ENCODE measurements at places on chromosomes 5 and 9. TPM values are rescaled to one million over a fixed set of nuclear protein-coding genes. Genes with fewer than 3 reads are reported as not detected.

GRCh38 chr5:402615-403359 lies 40.2 kb upstream of the EXOC3 start:
- DNase-seq = peak; percentile 65
- H3K4me1 ChIP-seq = peaks cover 50% of the 10 kb centered on the region

DNA sequence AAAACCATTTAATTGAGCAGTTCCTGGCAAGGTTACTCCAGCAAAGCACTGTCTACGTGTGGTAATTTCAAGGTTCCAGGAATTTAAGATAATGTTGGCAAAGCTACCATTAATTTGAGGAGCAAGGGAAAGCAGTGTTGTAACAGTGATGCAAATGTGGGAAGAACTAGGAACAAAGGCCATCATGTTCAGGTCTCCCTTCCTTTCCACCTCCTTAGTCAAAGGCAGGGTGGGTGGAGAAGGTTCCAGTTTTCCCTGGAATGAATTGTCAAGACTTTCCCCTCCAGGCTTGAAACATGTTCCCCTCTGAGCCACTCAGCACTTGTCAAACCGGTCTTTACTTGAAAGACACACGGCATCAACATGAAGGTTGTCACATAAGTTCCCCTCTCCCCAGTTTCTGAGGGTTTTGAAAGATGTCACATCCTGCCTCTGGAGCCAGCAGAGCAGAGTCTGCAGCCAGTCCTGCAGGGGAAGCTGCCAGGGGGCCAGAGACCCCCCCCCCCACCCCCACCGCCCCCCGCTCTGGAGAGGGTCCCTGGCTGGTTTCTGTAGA lies 226.0 kb downstream of the GAS1 start:
- DNase-seq = no peak
- H3K27me3 ChIP-seq = no peaks in the 10 kb centered on the region
- peaks cover 28% of the 10 kb centered on the region for H3K4me1 ChIP-seq
- H3K27ac ChIP-seq = peak overlapping the region; percentile 87
- no peaks in the 10 kb centered on the region for H3K36me3 ChIP-seq

- H3K27me3 ChIP-seq = no peaks in the 10 kb centered on the region
- no peak for DNase-seq
- H3K4me1 ChIP-seq = peaks cover 81% of the 10 kb centered on the region
- H3K36me3 ChIP-seq = peaks cover 5% of the 10 kb centered on the region
- H3K27ac ChIP-seq = peak overlapping the region; percentile 91
- no peak overlapping the region for H3K4me3 ChIP-seq
Observed at GRCh38 chr5:179763215-179763945, 30.4 kb upstream of the LTC4S start.

- no peak overlapping the region for H3K27ac ChIP-seq
- peaks cover 3% of the 10 kb centered on the region for H3K27me3 ChIP-seq
- H3K36me3 ChIP-seq = no peaks in the 10 kb centered on the region
- H3K4me3 ChIP-seq = no peak overlapping the region
- H3K4me1 ChIP-seq = no peaks in the 10 kb centered on the region
Observed at GRCh38 chr5:8068078-8068477, 199.1 kb downstream of the MTRR start.

DNA sequence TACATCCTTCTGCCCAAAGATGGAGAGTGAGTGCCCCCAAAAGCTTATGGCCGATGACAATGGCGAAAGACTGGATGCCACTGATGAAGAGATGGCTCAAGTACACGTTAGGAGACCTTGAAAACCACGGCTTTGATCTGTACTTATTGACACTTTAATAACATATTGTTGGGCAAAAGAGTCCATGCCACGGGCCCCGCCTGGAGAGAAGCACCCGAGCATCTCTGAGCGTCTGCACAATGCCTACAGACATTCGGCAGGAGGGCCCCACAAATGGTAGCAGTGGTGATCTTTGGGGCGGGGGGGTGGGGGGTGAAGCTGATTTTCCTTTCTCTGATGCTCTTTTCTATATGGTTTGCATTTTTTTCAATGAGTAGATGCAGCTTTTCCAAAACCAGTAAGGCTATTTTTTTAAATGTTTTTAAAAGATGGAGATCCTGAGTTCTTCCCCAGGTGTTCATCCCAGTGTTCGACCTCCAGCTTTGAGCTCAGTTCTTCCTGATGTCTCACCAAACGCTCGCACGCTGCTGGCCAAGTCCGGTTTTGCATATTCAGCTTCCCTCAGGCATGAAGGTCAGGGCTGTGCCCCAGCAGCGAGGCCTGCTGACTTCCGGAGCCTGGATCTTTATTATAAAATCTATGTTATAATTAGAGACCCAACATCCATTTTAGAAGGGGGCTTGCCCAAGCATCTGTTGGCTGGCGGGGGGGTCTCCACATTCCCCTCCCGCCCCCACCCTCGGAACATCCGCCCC lies 34.3 kb upstream of the BARHL1 start:
- peaks cover 20% of the 10 kb centered on the region for H3K4me1 ChIP-seq
- H3K4me3 ChIP-seq = no peak overlapping the region
- H3K27me3 ChIP-seq = no peaks in the 10 kb centered on the region
- H3K36me3 ChIP-seq = no peaks in the 10 kb centered on the region

DNA sequence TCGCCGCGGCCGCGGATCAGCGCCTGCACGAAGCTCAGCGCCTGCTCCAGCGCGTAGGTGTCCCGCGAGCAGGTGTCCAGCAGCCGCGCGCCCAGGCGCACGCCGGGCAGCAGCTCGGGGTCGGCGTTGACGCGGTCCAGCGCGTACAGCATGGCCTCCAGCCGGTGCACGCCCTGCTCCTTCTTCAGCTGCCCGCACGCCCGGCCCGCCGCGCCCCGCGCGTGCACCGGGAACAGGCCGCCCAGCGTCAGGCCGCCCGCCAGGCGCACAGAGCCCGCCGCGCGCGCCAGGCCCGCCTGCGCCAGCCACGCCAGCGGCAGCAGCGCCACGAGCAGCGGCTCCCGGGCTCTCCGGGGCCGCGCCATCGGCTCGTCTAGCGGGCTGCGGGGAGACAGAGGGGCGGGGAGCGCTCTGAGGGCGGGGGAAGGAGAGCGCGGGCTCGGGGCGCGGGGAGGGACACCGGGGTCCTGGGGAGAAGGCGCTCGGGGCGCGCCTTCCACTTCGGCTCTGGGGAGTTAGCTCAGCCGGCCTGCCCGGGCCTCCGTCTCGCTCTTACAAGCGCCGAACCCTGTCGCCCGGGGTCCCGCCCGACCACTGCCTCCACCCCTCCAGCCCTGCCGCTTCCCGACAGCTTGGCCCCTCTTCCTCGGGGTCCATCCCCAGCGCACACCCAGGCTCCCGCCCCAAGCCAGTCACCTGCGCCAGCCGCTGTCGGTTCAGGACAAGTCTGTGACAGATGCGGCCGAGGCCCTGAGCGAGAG lies at the start of gene GRM6:
TSS of gene GRM6 (minus strand) at position 741 of the 761 bp plus-strand sequence. CDS start at position 365, 376 bp downstream.
- H3K4me3 ChIP-seq = no peak within 1 kb of the TSS
- peaks cover 3% of the 10 kb centered on the region for H3K27me3 ChIP-seq
- no peak within 1 kb of the TSS for H3K27ac ChIP-seq
- DNase-seq = peak; percentile 83
- H3K4me1 ChIP-seq = no peaks in the 10 kb centered on the region
- no peaks in the 10 kb centered on the region for H3K36me3 ChIP-seq

DNA sequence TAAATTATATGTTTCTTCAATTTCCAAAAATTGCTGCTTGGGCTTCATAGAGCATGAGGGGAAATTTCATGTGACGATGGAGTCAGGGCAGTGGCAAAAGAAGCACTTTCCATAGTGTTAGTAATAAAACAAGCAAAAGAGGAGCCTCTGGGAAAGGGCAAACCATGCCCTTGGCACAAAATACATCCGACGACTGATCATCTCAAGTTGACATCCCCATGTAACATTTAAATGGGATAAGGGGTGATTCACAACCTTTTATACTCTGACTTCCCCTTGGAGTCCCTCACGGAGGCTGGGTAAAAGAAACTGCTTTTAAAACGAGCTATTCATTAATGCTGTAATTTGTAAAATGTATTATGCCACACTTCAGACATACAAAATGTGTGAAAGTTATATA lies 161.4 kb upstream of the DMRT1 start:
- H3K27me3 ChIP-seq = no peaks in the 10 kb centered on the region
- no peaks in the 10 kb centered on the region for H3K36me3 ChIP-seq
- H3K4me1 ChIP-seq = peaks cover 23% of the 10 kb centered on the region
- H3K27ac ChIP-seq = no peak overlapping the region

DNA sequence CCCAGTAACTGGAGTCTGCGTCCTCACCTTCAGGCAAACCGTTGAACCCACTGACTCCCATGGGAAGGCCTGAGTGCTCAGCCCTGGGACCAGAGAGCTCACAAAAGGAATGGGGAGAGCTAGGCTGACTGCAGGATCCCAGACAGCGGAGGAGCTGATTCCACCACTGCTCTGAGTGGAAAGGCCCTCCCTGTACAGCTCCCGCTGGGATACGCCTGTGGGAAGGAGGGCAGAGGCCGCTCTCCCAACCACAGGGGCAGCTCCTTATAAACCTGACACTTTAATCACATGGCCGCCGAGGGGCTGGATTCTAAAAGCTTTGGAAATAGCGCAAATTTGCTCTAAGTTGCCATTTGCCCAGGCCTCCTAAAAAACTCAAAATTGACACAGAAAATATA lies 37.1 kb downstream of the DBH start:
- no peaks in the 10 kb centered on the region for H3K36me3 ChIP-seq
- peaks cover 9% of the 10 kb centered on the region for H3K4me1 ChIP-seq
- no peak overlapping the region for H3K27ac ChIP-seq
- H3K27me3 ChIP-seq = peaks cover 27% of the 10 kb centered on the region
- H3K4me3 ChIP-seq = no peak overlapping the region

- H3K27ac ChIP-seq = no peak overlapping the region
- H3K4me1 ChIP-seq = no peaks in the 10 kb centered on the region
- H3K27me3 ChIP-seq = no peaks in the 10 kb centered on the region
- peaks cover 22% of the 10 kb centered on the region for H3K36me3 ChIP-seq
Observed at GRCh38 chr9:14678776-14679175, 14.5 kb downstream of the ZDHHC21 start.

DNA sequence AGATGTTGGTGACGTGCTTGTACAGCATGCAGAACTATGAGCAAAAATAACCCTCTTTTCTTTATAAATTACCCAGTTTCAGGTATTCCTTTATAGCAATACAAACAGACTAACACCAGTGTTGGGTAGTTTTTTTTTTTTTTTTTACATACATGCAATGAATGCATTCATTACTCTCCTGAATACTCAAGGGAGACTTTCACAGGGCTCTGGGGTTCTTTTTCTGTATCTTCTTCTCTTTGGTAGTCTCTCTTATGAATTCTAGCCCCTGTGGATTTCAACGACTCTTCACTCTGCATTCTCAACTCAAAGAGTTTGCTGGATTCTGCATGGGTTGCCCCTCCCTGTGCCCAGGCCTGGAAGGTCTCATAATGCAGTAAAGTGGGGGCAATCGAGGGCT lies 27.8 kb downstream of the PTTG1 start:
- H3K27ac ChIP-seq = no peak overlapping the region
- peaks cover 44% of the 10 kb centered on the region for H3K27me3 ChIP-seq
- H3K36me3 ChIP-seq = no peaks in the 10 kb centered on the region
- no peak overlapping the region for H3K4me3 ChIP-seq

GRCh38 chr5:73564675-73565074 lies 764 bp downstream of the ANKRA2 start:
- H3K27ac ChIP-seq = peak overlapping the region; percentile 97
- H3K36me3 ChIP-seq = peaks cover 22% of the 10 kb centered on the region
- DNase-seq = no peak

LHX2 gene
- total RNA-seq = not detected

C5 gene
- total RNA-seq = 7.6 TPM

GMCL2 gene
- total RNA-seq = not detected
